ENCODE measurements at places on chromosomes 6 and 20.

GRCh38 chr6:139240161-139241010 lies 51.4 kb downstream of the TXLNB start:
- DNase-seq = peak; percentile 80

- no peak for DNase-seq
These were observed 93.6 kb upstream of the NFATC2 start for GRCh38 chr20:51636123-51636522.

DNA sequence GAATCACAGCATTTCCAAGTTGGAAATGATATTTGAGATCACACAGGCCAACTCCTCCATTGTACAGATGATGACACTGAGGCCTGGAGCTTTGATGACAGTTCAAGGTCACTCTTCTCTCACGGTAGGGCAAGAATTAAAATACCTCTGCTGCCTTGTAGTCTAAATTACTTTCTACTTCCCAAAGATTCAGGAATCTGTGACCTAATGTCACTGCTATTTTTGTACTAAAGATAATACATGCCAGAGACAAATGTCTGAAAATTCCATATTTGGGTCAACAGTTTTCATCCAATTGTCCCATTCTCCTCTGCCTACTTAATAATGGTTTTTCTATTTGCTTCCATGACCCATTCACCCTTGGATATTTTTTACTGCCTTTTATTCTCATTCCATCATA lies 160.0 kb downstream of the SOD2 start:
- DNase-seq = no peak

DNA sequence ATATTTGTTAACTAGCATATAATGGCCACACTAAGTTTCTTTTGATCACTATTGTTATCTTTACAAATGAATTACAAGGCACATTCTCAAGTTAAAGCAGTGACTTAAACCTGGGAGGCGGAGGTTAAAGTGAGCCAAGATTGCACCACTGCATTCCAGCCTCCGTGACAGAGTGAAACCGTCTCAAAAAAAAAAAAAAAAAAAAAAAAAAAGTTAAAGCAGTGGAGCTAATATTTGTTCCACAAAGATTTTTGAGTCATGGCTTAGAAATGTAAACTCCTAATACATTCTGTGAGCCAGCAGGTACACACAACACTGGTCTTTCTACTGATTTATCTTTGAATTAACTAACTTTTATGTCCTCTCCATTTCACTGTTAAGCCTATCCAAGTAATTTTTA lies 221.7 kb upstream of the HTR1E start:
- no peak for DNase-seq

DNA sequence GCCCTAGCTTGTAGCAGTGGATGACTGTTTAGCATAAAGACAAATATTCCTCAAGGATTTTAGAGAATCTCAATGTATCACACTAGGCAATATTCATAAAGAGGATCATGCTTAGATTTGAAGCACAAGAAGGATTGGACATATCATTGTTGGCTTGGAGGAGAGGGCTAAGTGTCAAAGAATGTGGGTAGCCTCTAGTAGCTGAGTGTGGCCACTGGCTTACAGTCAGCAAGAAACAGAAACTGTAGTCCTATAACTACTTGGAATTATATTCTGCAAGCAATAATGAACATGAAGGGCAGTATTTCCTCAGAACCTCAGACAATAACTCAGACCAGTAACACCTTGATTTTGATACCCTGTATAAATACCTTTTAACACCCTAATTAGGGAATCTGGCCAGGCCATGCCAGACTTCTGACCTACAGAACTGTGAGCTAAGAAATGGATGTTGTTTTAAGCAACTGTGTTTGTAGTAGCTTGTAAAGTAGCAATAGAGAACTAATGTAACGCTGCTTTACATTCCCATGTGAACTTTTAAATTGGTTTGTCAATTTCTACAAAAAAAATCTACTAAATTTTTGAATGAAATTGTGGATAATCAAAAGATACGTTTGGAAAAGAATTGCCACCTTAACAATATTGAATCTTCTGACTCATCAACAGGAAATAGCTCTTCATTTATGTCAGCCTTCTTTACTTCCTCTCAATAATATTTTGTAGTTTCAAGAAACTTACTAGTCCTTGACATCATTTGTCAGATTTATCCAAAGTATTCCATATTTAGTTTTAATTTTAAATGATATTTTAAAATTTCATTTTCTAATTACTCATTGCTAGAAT lies 65.2 kb upstream of the RSPO3 start:
- DNase-seq = no peak

DNA sequence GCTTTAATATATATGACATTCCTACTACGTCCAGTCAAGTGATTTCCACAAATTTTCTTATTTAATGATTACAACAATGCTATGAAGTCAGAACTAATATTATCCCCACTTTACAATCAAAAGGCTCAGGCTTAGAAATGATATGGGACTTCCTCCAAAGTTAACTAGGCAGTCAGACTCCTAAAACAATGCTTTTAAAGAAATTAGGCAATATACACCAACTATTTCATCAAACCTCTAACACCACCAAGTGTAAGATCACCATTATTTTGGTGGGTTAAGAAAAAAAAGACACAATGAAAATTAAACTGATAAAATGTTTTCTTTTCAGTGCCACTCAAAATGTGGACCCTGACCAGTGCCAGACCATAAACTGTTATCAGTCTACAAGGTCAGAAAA lies 256.1 kb upstream of the RUNX2 start:
- no peak for DNase-seq

DNA sequence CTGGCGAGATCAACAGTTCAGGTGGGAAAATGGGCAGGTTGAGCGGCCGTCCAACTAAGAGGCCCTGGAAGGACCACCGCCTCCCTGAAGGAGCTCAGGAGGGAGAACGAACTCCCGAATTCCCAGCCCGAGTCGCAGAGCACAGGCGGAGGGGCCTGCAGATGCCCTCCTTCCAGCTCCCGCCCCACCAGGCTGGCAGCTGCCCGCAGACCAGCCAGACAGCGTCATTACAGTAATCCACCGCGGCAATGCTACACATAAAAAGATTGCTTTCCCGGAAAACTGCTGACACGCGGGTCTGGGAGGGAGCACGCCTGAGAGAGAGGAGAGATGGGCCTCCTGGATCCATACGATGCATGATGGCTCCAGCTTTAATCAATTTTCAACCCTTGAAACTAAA lies 30.5 kb upstream of the SLCO4A1 start:
- DNase-seq = no peak

DNA sequence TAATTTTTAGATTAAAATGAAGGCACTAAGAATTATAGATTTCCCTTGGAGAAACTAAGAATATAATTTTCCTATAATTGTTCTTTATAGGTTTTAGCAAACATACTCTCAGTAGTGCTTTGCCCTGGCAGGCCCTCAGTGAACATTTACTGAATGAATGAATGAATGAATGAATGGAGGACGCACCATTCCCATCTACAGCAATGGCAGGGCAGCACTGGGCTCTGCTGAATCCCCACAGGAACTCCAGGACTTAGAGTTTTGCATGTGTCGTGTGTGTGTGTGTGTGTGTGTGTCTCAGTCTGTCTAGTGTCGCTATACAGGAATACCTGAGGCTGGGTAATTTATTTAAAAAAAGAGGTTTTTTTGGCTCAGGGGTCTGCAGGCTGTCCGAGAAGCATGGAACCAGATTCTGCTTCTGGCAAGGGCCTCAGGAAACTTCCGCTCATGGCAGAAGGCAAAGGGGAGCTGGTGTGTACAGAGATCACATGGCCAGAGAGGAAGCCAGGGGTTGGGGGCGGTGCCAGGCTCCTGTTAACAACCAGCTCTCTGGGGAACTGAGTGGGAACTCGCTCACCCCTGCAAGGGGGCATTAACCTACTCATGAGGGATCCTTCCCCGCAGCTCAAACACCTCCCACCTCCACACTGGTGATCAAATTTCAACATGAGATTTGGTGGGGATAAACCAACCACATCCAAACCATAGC lies 20.1 kb downstream of the RNASET2 start:
- DNase-seq = no peak

DNA sequence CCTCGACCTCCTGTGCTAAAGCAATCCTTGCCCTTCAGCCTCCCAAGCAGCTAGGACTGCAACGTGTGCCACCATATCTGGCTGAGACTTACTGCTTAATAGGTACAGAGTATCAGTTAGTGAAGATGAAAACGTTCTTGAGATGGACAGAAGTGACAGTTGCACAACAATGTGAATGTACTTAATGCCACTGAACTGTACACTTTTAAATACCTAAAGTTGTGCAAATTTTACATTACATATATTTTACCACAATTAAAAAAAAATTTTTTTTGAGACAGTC lies 25.9 kb downstream of the NUDT3 start:
- no peak for DNase-seq

GRCh38 chr6:139523986-139524385 lies 149.5 kb upstream of the CITED2 start:
- no peak for DNase-seq

GRCh38 chr6:1516742-1517520 lies 92.8 kb upstream of the FOXC1 start:
- DNase-seq = no peak

GRCh38 chr20:36490191-36490590 lies 51.1 kb upstream of the MYL9 start:
- DNase-seq = no peak

GRCh38 chr6:7992002-7992815 lies 72.0 kb downstream of the BLOC1S5 start:
- peak; percentile 57 for DNase-seq

- no peak for DNase-seq
These were observed 4.7 kb downstream of the SLC16A10 start for GRCh38 chr6:111091987-111092386.

GRCh38 chr20:31652917-31653396 lies 15.2 kb downstream of the COX4I2 start:
- no peak for DNase-seq

GRCh38 chr6:142676027-142676443 lies 268.9 kb downstream of the HIVEP2 start:
- peak; percentile 92 for DNase-seq

DNA sequence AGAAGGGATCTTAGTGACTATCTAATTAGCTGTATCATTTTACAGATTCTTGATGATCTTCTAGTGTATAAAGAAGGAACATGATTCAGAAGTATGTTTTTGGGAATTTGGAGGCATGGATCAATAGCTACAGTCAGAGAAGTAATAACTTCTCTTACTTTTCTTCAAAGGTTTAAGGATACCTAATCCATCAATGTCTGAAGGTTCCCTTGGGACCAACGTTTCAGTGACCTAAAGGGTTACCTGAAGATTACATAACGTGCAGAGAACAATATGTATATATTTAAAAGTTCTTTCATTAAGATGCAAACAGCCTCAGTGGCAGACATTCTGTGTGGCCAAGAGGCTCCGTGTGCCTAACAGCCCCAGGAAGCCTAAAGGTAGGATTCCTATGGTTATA lies 3.2 kb downstream of the HDAC2 start:
- DNase-seq = no peak

GRCh38 chr20:49187851-49188641 lies at the start of gene STAU1:
Gene STAU1, minus strand, starts transcription at chr20:49188334. Its CDS starts 22,133 bp downstream, at chr20:49166201.
- DNase-seq = peak; percentile 96

GRCh38 chr20:54385746-54386145 lies 89.6 kb upstream of the DOK5 start:
- DNase-seq = no peak

- no peak for DNase-seq
These were observed 196.6 kb upstream of the KCNG1 start for GRCh38 chr20:51219544-51219943.

GRCh38 chr6:138176652-138177232 lies 15.0 kb downstream of the ARFGEF3 start:
- DNase-seq = no peak

GRCh38 chr6:136553166-136553787 lies 3.1 kb upstream of the MAP7 start:
- no peak for DNase-seq

DNA sequence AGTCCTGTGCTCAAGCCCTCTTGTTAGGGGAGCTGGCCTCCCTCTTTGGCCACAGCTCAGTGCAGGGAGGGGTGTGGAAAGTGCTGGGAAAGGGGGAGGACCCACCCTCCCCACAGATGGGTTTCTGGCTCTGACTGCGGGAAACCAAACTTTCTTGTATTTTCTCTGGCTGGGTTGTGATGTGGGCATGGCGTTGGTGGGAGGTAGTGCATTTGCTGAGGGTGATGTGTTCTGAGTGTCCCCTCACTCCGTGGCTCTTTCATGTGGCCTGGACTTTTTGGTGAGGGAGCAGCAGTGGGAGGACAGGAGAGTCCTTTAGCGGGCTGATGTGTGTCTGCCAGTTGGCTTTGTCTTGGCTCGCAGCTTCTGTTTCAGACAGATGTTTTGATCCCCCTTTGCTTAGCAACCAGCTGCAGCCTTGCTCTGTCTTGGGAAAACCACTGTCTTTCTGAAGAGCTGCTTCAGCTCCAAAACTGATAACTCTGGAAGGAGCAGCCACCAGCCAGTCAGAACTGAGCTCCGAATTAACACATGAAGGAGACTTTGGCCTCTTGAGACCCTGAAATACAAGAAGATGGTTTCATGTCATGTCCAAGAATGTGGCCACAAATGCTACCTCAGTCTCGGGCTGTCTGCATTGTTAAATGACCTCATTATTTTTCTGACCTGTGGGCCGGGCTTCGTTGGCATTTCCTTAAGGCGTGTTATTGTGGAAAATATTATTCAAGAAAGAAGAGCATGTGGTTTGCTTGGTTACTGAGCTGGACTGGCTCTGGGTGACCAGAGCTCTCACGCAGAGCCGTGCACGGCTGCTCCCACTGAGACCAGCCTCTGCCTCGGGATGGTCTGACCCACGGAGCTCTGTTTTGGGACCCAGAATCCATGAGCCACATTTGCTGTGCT lies 21.5 kb downstream of the SYNJ2 start:
- DNase-seq = peak; percentile 88

DNA sequence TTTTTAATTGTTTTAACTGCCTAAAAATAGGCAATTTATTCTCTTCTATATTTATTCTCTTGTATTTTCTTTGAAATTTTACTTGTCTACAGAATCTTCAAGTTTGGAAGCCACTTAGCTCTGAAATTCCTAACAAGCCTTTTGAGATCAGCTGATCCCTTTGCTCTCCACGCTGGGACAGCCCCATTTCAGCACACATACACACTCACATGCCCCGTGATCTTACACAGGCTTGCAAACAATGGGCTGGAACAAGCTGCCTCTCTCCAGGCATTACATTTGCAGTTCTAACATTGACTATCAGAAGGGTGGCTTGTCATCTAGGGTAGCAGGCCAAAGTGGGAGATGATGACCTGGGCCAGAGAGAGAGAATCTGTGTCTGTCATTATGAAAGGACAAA lies 62.1 kb upstream of the RAB32 start:
- DNase-seq = no peak

Data from right lung (tissue), 10 donors.